ENCODE measurements at places on chromosomes 5 and 9.
A peak's percentile ranks its signal among the peaks of the same experiment; 100 is the strongest.

- peak; percentile 61 for DNase-seq
Observed at GRCh38 chr5:1405121-1405520, 40.1 kb downstream of the SLC6A3 start.

DNA sequence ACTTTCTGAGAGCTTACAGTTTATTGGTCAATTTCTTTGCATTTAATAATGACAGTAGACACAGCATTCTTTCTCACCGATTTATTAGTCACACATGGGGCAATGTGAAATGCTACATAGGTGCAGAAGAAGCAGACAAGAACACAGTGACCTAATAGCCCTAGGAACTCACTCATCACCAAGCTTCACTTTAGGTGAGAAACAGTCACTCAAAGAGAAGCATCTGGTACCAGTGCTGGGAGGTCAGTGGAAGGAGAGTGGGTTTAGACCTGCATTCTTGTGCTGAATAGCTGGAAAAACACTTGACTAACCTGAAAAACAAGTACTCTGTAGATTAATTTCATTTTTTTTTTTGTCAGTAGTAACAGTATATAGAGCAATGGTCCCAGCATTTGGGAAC lies 179.6 kb downstream of the GRIA1 start:
- no peak for DNase-seq

DNA sequence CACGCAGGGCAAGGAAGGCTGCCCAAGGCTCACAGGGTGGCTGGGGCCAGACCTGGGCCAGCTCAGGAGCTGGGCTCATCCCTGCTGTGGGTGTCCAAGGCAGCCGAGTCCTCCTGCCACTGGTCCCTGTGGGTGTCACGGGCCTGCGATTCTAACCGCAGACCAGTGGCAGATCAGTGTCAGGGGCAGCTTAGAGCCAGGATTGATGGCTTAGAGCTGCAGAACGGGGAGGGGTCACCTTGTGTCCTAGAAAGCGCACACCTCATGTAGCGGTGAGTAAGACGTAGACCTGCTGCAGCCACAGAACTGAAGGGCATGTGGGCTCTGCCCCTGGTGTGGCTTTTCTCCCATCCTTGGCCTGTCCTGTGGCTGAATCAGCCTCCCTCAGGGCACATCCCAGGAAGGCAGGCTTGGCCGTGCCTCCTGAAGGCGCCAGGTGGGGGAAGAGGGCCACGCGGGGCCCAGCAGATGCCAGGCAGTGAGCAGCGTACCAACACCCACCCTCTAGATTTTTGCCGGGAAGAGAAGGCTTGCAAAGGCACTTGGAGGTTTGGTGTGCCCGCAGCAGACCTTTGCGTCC lies 78.3 kb upstream of the FCN2 start:
- DNase-seq: no peak

DNA sequence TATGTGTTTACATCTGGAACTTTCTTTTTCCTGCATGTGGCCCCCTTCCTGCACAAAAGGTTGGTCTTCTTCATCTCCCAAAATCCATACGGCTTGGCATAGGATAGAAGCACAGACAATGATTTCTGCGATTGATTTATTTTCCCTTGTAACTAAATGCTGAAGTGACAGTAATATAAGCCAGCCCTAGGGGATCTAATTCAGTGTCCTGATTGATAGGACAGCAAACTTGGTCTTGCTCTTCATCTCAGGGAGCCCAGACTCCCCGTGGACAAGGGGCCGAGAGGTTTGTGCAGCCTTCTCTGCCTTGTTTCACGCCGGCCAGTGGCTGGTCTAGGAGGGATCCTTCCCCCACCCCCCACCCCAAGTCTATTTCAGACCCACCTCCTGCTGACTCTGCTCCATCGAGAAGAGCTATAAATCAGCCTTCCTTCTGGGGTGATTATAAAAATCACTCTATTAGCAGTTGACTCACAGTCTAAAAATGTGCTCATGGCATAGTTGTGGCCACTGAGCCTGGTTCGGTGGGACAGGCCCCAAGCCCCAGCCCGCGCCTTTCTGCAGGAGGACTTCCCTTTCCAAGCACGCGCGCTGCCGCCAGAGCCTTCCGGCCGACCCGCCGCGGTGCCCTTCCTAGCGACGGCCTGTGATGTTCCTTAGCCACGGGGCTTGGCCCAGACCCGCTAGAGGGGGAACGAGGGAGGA lies 89.8 kb upstream of the COL5A1 start:
- peak; percentile 76 for DNase-seq

GRCh38 chr5:148384380-148384737 lies 601 bp downstream of the FBXO38 start:
- no peak for DNase-seq

GRCh38 chr5:174453690-174454089 lies 270.7 kb upstream of the MSX2 start:
- no peak for DNase-seq

DNA sequence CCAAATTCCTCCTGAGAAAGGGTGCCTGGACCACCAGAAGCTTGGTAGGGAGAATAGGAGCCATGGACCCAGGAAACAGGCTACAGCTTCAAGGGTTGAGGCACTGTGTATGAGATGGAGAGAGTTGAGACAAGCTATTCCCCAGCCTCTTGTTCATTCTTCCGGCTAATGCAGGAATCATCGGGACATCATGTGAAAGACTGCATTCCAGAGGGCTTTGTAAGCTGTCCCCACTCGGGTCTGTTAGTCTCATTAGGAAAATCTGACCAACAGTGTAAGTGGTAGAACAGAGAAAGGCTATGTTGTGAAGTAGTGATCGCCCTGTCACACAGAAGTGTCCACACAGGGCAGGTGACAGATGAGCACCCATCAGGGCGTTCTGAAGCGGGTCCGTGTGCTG lies 81.4 kb downstream of the GABBR2 start:
- no peak for DNase-seq

DNA sequence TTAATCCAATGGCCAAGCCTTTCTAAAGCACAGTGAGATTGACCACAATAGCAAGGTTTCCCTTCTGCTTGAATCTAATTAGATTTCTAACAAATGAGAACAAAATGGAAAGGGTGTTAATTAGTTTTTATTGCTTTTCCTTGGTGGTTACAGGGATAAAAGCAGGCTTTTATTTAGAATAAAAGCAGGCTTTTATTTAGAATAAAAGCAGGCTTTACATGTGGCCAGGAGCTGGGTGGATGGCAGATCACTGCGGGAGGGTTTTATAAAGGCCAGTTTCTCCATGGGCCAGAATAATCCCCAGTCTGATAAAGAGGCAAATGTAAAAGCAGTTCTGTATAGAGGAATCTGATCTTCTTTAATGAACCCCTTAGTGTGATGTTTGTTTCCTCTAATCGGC lies 470.2 kb downstream of the TMEM232 start:
- no peak for DNase-seq

- DNase-seq: no peak
Observed at GRCh38 chr5:96075579-96076289, 114.1 kb upstream of the ELL2 start.

Data from cardiac septum (tissue), 1 donor.